AG09319 (cell line): ENCODE measurements at places on chromosomes 5 and 9.

- no peak for DNase-seq
Observed at GRCh38 chr9:99389087-99390033, 167.3 kb downstream of the SEC61B start.

GRCh38 chr9:110753731-110754231 is 85.2 kb downstream of the MUSK start:
- DNase-seq, result no peak

DNA sequence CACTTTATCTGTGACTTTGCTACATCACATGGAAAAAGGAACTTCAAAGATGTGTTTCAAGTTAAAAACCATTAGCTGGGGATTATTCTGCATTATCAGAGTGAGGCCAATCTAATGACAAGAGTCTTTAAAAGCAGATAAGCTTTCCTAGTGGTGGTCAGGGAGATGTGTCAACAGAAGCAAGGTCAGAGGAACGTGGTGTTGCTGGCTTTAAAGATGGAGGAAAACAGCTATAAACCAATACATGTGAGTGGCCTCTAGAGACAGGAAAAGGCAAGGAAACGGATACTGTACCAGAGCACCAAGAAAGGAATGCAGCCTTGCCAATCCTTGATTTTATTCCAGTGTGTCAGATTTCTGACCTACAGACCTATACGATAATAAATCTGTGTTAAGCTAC is 204.2 kb downstream of the TAF11L14 start:
- DNase-seq, result no peak

- DNase-seq, result no peak
Observed at GRCh38 chr5:42949348-42950115, 90.6 kb downstream of the ANXA2R start.

- DNase-seq, result no peak
Observed at GRCh38 chr5:96821260-96821916, 13.6 kb upstream of the ERAP1 start.

DNA sequence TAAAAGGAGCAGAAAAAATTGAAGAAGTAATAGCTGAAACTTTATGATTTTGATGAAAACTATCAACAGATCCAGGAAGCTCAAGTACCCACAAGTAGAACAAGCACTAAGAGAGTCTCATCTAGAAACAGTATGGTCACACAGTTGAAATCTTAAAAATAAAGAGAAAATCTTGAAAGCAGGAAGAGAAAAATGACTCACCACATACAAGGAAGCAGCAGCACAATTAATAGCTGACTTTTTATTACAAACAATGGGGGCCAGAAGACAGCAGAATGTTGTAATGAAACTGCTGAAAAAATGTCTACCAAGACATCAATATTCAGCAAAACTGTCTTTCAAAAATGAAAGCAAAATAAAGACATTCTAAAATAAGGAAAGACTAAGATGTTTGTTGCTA is 1108.3 kb upstream of the DMAC1 start:
- no peak for DNase-seq

DNA sequence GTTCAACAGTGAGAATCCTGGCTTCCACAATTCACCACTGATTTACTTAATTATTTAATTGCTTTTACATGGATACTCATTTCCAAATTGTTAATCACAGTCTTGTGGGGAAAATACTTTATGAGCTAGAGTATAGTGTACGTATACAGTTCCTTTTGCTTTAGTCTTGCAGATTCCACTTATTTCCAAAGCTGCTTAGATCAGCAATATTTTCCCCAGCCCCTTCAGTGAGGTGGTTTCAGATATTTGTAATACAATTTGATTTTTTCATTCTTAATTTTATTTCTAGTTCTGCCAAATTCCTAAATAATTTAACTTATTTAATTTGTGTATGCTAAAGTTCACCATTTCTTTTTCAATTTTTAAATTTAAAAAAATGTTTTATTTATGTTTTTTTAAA is 40.3 kb upstream of the GABRA6 start:
- DNase-seq, result no peak

GRCh38 chr5:158431369-158432029 is 572.6 kb upstream of the CLINT1 start:
- peak; percentile 22 for DNase-seq

DNA sequence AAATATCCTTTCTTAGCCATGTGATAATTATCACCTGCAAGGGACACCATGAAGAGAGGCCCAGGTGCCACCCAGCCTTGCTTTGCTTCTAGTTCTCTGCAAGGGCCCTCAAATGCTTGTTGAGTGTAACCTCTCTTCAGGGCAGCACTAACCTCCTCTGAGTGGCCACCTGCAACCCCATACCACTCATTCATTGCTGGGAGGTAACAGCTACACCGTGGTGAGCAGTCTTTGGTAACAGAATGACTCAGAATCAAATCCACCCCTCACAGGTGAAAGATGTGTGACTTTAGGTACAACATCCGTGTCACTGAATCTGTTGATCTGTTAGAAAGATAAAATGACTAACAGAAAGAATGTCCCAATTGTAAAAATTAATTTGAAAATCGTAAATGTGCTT is 365.1 kb upstream of the TRPC7 start:
- no peak for DNase-seq

- DNase-seq, result no peak
Observed at GRCh38 chr9:129485145-129485774, 135.6 kb downstream of the C9orf50 start.

DNA sequence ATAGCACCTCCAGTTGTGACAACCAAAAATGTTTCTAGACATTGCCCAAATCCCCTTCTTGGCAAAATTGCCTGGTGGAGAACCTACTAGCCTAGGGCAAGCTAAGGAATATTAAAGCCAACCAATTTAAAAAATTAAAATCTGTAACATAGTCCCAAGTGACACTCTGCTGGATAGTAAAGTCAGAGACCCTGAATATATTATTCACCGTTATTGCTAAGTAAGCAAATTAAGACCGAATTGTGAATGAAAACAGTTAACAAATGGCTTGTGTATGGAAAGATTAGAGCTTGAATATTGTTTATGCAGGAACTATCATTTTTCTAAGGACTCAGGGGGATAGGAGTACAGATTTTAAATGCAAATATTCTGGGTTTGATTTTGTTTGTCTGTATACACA is 208.1 kb downstream of the DMAC1 start:
- DNase-seq, result no peak
